ENCODE measurements at places on chromosomes 13 and 19.

- DNase-seq = no peak
Measured at GRCh38 chr19:29397748-29398147, 128.0 kb upstream of the VSTM2B start.

GRCh38 chr19:37594304-37594981, at the start of the genes ZNF540 and ZNF571:
Gene ZNF540 (plus strand): TSS chr19:37594876. CDS start chr19:37598448, 3,572 bp downstream.
Gene ZNF571 (minus strand): TSS chr19:37594792. CDS start chr19:37586676, 8,116 bp downstream.
- peak; percentile 89 for DNase-seq

DNA sequence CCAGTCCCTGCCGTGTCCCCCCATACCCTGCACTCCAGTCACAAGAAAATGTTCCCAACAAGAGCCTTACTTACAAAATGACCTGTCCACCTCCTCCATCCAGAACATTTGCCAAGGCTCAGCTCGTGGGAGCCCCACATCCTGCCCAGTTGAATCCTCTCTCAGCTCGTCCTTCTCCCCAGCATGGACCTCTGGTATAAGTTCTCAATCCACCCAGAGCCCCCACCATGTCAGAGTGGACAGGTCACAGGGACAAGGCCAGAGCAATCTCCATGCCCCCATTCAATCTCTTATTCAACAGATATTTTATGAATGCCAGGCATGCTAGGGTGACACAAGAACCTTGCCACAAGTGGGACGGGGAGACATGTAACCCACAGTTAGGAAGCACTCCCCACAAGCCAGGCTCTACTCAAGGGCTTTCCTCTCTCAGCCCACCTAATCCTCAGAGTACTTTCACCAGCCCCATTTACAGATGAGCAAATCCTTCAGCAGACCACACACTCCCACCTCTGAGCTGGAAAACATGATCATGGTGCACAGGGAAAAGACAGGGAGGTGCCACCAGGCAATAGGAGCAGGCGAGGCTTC, 15.1 kb downstream of the DEDD2 start:
- no peak for DNase-seq

GRCh38 chr13:35479706-35480105, 3.2 kb upstream of the MAB21L1 start:
- DNase-seq = no peak

GRCh38 chr13:72469906-72470305, 257.5 kb downstream of the MZT1 start:
- DNase-seq = no peak

GRCh38 chr13:112756081-112756480, 66.2 kb downstream of the ATP11A start:
- no peak for DNase-seq

- no peak for DNase-seq
Measured at GRCh38 chr13:62997038-62997599, 1581.5 kb upstream of the PCDH20 start.

DNA sequence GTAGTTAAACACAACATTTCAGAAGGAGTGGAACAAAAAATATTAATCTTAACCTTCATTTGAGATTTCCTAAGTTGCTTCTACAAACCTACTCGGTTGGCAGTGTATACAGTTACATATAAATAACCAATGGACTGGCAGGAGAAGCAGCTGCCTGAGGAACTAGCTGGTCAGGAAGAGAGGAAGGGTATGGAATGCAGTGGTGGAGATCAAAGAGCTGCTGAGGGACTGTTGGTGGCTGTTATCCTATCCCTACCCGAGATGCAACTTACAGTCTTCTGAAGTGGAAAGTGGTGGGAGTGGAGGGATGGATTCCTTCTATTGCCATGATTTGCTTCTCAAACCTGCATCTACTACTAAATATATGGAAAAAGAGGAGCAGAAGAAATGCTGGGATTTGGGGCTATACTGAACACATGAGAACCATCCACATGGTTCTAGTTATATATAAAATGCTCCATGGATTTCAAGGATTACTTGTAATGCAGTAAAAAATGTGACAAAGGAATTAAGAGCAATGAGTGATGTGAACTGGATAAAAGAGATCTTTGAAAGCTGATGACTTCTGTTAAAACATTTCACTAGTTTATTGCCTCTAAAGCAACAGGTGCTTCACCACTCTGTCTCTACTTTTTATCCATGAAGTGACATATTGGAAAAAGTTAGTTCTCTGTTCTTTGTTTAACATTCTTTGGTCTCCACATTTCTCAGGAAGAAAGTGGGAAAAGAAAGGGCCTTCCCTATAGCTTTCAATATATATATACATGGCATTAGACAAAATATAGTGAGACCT, 29.9 kb downstream of the MICU2 start:
- DNase-seq = no peak

GRCh38 chr19:39126312-39127187, 964 bp downstream of the PAK4 start:
- DNase-seq = peak; percentile 63

GRCh38 chr13:114035583-114036531, 62.0 kb upstream of the C13orf46 start:
- peak; percentile 36 for DNase-seq

DNA sequence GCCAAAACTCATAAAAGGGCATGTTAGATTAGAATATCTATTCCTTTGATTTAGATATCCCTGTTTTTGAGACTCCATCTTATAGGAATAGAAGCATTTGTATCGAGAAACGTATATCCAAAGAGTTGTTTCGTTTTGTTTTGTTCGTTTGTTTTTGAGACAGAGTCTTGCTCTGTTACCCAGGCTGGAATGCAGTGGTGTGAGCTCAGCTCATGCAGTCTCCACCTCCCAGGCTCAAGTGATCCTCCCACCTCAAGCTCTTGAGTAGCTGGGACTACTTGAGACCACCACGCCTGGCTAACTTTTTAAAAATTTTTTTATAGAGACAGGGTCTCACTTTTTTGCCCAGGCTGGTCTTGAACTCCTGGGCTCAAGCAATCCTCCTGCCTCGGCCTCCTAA, 26.6 kb upstream of the ZMYM5 start:
- no peak for DNase-seq

DNA sequence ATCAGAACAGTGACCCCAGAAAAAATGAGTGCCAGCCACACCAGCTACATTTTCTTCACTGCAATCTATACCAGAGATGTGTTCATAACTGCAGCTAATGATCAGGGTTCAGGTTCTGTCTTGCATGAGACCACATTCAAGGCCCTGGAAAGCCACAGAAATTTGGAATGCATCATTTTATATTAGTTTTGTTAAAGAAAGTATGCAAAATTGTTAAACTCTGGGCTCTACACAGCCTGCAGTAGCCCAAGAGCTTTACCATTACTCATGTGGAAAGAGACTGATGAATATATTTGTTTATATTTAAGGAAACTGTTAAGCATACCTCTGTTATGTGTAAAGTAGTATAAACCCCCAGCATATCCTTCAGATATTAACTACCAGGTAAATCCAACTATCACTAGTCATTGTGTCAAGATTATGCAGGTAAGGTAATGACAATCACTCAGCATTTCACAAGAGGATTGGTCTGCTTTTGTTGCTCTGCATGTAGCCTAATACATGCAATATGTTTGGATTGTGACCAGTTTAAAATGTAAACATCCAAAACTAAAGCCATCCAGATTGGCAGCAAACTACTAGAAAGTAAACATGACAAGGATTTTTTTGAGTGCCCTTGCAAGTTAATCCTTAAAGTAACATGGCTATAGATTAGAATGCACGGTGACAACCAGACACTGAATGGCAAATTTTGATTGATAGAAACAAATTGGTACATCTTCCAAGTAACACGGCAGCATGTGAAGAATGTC, 429.1 kb upstream of the ARGLU1 start:
- no peak for DNase-seq

- no peak for DNase-seq
Measured at GRCh38 chr13:23941211-23941610, 43.9 kb upstream of the C1QTNF9B start.

DNA sequence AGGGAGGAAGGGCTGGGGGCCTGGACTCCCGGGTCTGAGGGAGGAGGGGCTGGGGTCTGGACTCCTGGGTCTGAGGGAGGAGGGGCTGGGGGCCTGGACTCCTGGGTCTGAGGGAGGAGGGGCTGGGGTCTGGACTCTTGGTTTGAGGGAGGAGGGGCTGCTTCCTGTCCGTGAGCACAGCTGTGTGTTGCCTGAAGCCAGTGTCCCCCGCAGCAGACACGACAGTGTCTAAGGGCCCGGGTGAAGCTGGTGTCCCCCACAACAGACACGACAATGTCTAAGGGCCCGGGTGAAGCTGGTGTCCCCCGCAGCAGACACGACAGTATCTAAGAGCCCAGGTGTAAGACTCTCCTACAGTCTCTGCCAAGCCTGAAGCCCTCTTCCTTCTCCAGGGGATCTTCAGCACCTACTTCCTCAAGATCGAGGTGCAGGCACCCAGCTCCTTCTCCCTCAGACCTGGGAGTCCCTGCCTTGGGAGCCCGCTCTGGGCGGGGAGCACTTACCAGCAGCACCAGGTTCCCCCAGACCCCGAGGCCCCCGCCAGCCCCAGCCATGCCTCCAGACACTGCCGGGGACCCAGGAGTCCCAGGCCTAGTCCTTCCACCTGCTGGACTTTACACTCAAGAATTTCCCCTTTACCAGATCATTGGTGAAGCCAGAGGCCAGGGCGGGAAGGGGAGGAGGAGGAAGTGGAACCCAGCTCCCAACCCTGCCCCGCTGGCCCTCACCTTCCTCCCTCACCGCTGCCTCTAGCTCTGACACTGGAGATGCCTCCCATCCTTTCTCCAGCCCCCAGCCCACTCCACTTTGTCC, at the start of gene PTPRH:
PTPRH (minus strand) TSS at position 622 of the 813 bp plus-strand sequence; CDS start at position 554, 68 bp downstream.
- DNase-seq = no peak

GRCh38 chr19:17512574-17512939, 1.1 kb downstream of the PGLS start:
- no peak for DNase-seq

GRCh38 chr13:62038214-62038613, 622.6 kb upstream of the PCDH20 start:
- DNase-seq = no peak

GRCh38 chr13:110638257-110638656, 22.9 kb downstream of the NAXD start:
- no peak for DNase-seq

Measured in AG08396 (cell line).